ENCODE measurements at places on chromosomes 3 and 15.

DNA sequence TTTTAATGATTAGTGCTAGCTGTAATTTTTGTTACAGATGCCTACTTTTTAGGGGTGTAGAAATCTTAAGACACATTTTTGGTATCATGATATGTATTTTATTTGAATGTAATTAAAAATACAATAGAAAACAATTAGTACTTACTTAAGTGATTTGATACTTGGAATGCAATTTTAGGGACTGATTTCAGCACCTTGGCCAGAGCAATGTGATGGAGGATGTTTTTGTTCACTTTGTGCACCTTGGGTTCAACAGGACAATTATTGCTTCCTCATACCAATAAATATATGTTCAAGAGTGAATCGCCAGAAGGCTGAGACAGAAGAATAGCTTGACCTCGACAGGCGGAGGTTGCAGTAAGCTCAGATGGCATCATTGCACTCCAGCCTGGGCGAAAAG is 22.3 kb downstream of the GMNC start:
- no peak for DNase-seq

- no peak for DNase-seq
These were observed 22.6 kb upstream of the PEX5L start for GRCh38 chr3:180059356-180059755.

- peak; percentile 43 for DNase-seq
These were observed 43.8 kb downstream of the RBM15B start for GRCh38 chr3:51434746-51435327.

- DNase-seq, result no peak
These were observed 414.4 kb upstream of the ALCAM start for GRCh38 chr3:104952146-104952972.

DNA sequence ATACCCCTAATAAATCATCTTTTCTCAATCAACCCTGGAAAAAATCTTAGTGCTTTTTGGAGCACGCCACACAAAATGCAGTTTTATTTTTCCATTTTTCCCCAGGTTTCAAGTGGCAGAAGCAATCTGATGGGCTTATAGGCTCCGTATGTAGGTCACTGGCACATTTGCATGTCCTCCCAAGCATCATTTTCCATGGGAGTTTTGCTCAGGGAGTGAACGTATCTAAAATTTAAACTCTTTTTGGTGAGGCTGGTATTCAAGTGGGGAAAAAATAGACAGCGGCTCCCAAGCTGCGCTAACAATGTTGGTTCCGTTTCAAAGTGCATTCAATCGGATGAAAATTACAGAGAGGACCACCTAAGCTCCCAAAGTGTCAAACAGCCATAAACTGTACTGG is 233.4 kb downstream of the MEX3B start:
- no peak for DNase-seq

- DNase-seq, result no peak
These were observed 501 bp downstream of the DMXL2 start for GRCh38 chr15:51621936-51622603.

DNA sequence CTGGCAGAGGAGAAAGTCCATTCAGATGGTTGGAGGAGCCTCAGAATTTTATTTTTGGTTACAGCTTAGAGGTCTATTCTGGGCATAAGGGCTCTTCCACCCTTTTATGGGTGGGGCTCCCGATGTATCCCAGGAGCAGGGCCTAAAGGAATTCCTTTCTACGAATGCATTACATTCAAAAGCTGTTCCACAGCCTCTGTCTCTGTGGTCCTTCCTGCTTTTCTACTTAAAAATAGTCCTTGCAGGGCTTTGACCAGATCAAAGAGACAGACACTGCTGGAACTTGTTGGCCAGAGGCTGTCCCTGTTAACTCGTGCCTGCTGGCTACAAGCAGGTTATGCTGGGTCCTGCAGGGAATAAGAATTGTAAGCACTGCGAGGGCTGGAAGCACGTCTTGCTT is 14.4 kb upstream of the NOX5 start:
- DNase-seq, result peak; percentile 9

GRCh38 chr3:59818033-59818918 is 768.5 kb upstream of the CFAP20DC start:
- DNase-seq, result no peak

- no peak for DNase-seq
These were observed 71.4 kb downstream of the ITGB5 start for GRCh38 chr3:124815781-124816180.

GRCh38 chr15:27993996-27994780 is 104.9 kb downstream of the OCA2 start:
- DNase-seq, result no peak

GRCh38 chr3:101941318-101942040 is 92.2 kb downstream of the NFKBIZ start:
- no peak for DNase-seq

GRCh38 chr3:145869958-145870357 is 291.0 kb downstream of the PLOD2 start:
- DNase-seq, result no peak

- DNase-seq, result no peak
These were observed 102.9 kb upstream of the ABHD17C start for GRCh38 chr15:80591938-80592825.

DNA sequence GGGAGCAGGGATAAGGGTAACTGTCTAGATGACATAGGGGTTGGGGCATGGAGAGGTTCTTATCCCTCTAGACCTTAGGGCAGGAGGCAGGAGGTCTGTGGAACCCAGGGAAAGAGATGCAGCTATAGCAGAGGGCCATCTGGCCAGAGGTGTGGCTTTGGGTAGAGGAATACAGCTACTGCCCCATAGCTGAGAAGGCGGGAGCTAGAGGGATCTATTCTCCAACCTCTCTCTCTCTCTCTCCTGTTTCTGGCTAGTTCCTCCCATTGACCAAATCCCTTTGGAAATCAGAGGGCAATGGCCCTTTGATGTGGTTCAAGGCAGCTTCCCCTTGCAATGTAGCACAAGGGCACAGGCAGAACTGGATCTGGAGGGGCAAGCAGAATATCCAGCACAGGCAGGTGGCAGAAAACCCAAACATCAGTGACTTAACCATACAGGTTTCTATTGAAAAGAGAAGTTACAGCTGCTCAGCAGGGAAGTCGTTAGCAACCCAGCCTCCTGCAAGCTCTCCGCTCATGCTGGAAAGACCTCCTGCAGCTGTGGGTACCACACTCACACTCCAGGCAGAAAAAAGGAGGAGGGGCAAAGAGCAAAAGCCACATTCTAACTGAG is 22.3 kb upstream of the LMOD3 start:
- no peak for DNase-seq

- DNase-seq, result no peak
These were observed 122.0 kb upstream of the SLC7A14 start for GRCh38 chr3:170707899-170708298.

- no peak for DNase-seq
These were observed 8.8 kb downstream of the STOML1 start for GRCh38 chr15:73983211-73983727.

GRCh38 chr15:31125061-31125460 is 23.5 kb upstream of the TRPM1 start:
- DNase-seq, result no peak

GRCh38 chr15:95129574-95129973 is 898.2 kb downstream of the MCTP2 start:
- no peak for DNase-seq

DNA sequence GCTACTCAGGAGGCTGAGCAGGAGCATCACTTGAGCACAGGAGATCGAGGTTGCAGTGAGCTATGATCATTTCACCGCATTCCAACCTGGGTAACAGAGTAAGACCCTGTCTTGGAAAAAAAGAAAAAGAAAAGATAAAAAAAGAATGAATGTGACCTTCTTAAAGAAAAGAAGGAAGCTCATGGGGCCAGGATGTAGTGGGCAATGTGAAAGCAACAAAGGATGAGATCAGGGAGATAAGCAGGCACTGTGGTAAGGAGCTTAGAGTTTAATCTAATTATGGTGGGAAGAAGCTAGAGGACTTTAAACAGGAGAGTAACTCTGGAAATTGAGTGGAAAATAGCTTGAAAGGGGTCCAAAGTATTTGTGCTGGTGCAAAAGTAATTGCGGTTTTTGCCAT is 231.6 kb upstream of the UBE2E2 start:
- no peak for DNase-seq

DNA sequence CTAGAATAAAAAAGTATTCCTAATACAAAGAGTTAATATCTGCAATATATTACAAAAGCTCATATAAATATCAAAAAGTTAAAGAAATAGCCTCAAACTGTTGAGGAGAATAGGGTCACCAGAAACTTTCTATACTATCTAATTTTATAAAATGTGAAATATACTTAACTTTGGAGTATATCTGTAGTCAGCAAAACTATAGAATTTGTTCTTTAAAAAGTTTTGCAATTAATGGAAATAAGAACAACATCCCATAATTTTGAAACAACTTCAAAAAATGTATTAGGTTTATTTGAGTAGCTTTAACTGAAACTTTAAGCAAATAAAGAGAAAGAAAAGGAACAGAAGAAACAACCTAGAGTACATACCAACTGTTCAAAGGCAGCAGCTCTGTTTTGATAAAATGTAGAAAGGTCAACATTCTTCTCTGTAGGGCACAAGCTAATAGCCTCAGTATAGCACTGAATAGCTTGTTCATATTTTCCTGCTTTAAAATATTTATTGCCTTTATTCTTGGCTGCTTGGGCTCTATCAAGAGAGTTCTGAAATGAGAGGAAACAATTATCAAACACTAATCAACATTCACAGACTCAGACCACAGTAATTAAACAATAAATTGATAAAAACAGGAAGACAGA is 14.3 kb downstream of the TOMM70 start:
- no peak for DNase-seq

DNA sequence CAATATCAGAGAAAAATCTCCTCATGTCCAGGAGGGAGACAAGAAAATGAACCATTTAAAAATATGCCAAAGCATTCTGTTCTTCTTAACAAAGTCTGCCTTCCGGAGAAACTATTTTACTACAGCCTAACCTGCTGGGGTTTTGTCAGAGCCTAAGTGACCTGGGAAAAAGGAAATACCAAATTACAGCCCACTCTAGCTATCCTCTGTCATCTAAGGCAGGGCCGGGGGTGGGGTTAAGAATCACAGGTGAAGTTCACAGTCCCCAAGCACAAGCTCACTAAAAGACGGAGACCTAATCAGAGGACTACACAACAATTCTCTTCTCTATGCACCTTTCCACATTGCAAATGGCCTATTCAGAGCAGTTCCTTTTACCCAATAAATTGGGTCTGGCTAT is 116.6 kb downstream of the TRIM42 start:
- DNase-seq, result no peak

DNA sequence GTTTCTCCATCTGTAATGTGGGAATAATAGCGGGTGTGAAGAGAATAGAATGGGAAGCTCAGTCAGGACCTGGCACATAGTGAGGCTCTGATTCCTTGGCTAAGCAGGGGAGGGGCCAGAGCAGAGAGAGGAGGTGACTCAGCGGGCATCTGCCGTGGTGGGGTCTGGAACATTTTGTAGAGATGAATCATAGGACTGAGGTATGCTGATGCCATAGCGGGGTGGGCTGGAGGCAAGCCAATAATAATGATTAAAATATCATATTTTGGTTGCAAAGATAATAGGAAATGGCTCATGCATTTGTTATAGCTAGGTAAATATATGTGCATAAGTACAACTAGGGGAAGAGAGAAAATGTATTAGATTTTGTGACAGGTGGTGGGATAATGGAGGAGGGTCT is 11.2 kb downstream of the TGM4 start:
- DNase-seq, result no peak

DNA sequence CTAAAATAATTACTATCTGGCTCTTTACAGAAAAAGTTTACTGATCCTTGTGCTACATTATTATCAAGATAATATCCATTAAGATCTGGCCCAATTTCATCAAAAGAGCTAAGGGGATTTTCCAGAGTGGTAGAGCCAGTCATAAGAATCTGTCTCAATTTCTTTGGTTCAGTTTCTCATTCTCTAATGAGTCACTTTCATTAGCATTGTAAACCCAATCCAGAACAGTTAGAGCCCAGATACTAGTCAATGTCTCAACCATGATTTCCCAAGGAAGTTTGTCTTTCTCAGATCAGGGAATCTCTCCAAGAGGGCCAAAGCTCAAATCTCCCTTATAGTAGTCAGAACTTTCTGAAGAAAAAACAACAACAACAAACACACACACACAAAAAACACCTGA is 131.1 kb upstream of the PPP2R3A start:
- DNase-seq, result no peak

DNA sequence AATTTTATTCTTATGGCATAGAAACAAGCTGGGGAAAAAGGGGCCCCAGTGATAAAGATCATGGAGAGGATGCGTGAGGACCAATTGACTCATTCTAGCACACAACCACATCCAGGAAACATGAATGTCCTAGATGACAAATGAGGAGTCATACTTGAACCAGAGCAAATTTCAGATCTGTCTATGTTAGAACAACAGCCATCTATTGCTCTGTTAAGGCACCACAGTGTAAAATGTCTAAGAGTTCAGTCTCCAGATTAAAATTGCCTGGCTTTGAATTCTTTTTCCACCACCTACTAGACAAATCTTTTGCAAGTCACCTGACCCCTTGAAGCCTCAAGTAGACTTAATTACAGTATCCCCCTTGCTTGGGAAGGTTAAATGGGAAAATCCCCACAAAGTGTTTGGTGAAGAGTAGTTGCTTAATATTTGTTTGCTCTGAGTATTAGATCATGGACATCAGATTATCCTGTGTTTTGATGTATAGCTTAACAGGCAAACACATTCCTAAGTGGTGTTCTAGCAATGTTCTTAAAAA is 258.7 kb upstream of the TGFBR2 start:
- no peak for DNase-seq

DNA sequence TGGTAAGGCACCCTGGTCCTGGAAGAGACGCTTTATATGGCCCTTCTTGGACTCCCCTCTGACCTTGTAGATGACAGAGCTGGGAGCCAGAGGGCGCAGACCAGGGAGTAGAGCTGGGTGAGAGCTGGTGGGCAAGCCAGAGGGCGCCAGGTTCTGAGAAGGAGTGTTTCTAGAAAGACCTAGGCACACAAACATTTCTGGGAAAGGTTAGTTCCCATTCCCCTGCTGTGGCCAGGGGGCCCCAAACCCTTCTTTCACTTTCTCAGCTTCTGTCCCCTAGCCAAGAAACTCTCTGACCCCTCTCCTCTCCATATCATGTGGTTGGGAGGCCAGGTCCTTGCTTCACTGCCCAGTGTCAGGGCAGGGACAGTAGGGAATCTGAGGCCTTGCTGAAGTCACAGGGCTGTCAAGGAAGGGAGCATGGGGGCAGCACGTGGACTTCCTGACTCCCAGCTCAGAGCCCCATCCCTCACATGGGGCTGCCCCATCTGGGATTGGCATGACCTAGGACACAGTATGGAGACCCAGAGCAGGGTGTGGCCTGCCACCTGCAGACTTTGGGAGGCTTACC is 3.6 kb downstream of the HEMK1 start:
- DNase-seq, result no peak

GRCh38 chr3:177530908-177531307 is 333.6 kb upstream of the TBL1XR1 start:
- no peak for DNase-seq

GRCh38 chr3:186095561-186096081 is 13.3 kb downstream of the ETV5 start:
- no peak for DNase-seq

DNA sequence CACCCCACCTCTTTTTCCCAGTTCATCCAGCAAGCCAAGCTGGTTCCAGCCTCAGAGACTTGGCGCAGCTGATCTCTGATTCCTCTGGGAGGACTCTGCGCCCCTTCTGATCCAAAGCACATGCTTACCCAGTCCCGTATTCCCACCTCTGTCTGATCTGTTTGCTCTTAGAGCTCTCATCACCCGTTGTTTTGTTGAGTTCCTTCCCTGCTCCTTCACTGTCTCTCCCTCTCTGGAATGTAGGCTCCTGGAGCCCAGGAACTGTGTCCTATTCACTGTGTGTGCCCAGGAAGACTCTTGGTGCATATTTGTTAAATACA is 1.3 kb upstream of the ZXDC start:
- DNase-seq, result no peak

- DNase-seq, result no peak
These were observed 98.9 kb upstream of the TJP1 start for GRCh38 chr15:29921130-29921601.

Measured in liver (tissue), 10 donors.